A549 (cell line): ENCODE measurements at places on chromosomes 4 and X. TPM values are rescaled to one million over a fixed set of nuclear protein-coding genes. Genes with fewer than 3 reads are reported as not detected.

PRRG1 gene
- 4.7 to 5.0 TPM (median 5.0 TPM) in 3 replicates for polyA plus RNA-seq

FAM241A gene
- polyA plus RNA-seq, result 0.59 to 0.67 TPM (median 0.63 TPM) in 3 replicates

TCEAL2 gene
- polyA plus RNA-seq, result not detected in 3 replicates

HSD17B13 gene
- polyA plus RNA-seq, result 0.05 to 0.08 TPM in 2 of 3 replicates, not detected in the other

KIF4A gene
- polyA plus RNA-seq, result 26.5 to 29.1 TPM (median 27.9 TPM) in 3 replicates

PAGE2B gene
- polyA plus RNA-seq, result not detected in 3 replicates

SPANXB1 gene
- 2.8 to 5.5 TPM (median 3.6 TPM) in 3 replicates for polyA plus RNA-seq

SPANXN3 gene
- polyA plus RNA-seq, result not detected in 3 replicates

MFAP3L gene
- 5.1 to 7.5 TPM (median 6.9 TPM) in 3 replicates for polyA plus RNA-seq

PGAM4 gene
- polyA plus RNA-seq, result 0.17 TPM in 1 of 3 replicates, not detected in the others

DCLK2 gene
- polyA plus RNA-seq, result 10.3 to 13.0 TPM (median 11.6 TPM) in 3 replicates

STOX2 gene
- polyA plus RNA-seq, result 2.2 to 2.7 TPM (median 2.5 TPM) in 3 replicates

CXCL9 gene
- polyA plus RNA-seq, result not detected in 3 replicates

SPANXA2 gene
- 0.18 to 0.49 TPM in 2 of 3 replicates, not detected in the other for polyA plus RNA-seq

NOX1 gene
- polyA plus RNA-seq, result 0.07 TPM in 1 of 3 replicates, not detected in the others

GPR34 gene
- 0.09 TPM in 2 of 3 replicates, not detected in the other for polyA plus RNA-seq

MAGEB10 gene
- not detected in 3 replicates for polyA plus RNA-seq

MAGEA9B gene
- not detected in 3 replicates for polyA plus RNA-seq

KLF3 gene
- 10.5 to 11.6 TPM (median 11.2 TPM) in 3 replicates for polyA plus RNA-seq

LCORL gene
- polyA plus RNA-seq, result 4.6 to 6.4 TPM (median 4.8 TPM) in 3 replicates

EOLA1 gene
- 14.5 to 16.9 TPM (median 16.4 TPM) in 3 replicates for polyA plus RNA-seq

EBP gene
- polyA plus RNA-seq, result 114 to 159 TPM (median 142 TPM) in 3 replicates

RS1 gene
- not detected in 3 replicates for polyA plus RNA-seq

ZNF732 gene
- not detected in 3 replicates for polyA plus RNA-seq

MAGEA2B gene
- not detected in 3 replicates for polyA plus RNA-seq

PF4V1 gene
- not detected in 3 replicates for polyA plus RNA-seq

C4orf36 gene
- polyA plus RNA-seq, result 1.5 to 2.9 TPM (median 2.5 TPM) in 3 replicates

OPHN1 gene
- 1.7 to 2.0 TPM (median 2.0 TPM) in 3 replicates for polyA plus RNA-seq

TRMT44 gene
- polyA plus RNA-seq, result 4.9 to 5.0 TPM (median 5.0 TPM) in 3 replicates

MUC7 gene
- polyA plus RNA-seq, result not detected in 3 replicates

UBQLN2 gene
- 17.3 to 20.4 TPM (median 19.8 TPM) in 3 replicates for polyA plus RNA-seq

OPRPN gene
- not detected in 3 replicates for polyA plus RNA-seq

CRLF2 gene
- polyA plus RNA-seq, result 0.07 to 0.25 TPM (median 0.08 TPM) in 3 replicates

ARMCX4 gene
- 1.2 to 2.0 TPM (median 1.6 TPM) in 3 replicates for polyA plus RNA-seq

COL25A1 gene
- polyA plus RNA-seq, result not detected in 3 replicates

FAM149A gene
- polyA plus RNA-seq, result 1.4 to 1.8 TPM (median 1.7 TPM) in 3 replicates

PNMA5 gene
- not detected in 3 replicates for polyA plus RNA-seq

TCP11X1 gene
- polyA plus RNA-seq, result not detected in 3 replicates

ZAR1 gene
- 0.08 TPM in 1 of 3 replicates, not detected in the others for polyA plus RNA-seq

STEEP1 gene
- polyA plus RNA-seq, result 36.6 to 37.8 TPM (median 37.3 TPM) in 3 replicates
